Stimulated activated CD8-positive, alpha-beta memory T cell treated with anti-CD3 and anti-CD28 coated beads, Interleukin-4, amount 100 ng/mL, for 1 hour (primary cell): ENCODE measurements at places on chromosomes 6 and 20.

GRCh38 chr6:37580176-37580955, 80.7 kb upstream of the CCDC167 start:
- no peak for DNase-seq

DNA sequence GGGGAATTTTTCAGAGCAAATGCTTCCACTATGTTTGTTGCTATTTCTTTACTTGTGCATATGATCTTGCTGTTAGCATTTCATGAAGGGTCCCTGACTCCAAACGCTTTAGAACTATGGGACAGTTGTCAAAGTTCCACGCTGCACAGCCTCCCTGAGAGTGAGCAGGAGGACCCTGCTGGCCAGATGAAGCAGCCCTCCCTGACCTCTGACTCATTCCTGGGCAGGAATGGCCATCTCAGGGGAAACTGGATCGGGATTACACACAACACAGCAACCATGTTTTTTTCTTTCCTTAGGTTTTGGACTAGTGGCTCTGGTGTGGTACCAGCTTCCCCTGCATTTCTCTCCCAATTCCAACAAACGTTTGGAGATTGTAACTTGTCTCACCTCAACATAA, 710.9 kb upstream of the AGPAT4 start:
- no peak for DNase-seq

- DNase-seq: no peak
Measured at GRCh38 chr6:119858901-119859300, 509.3 kb upstream of the MAN1A1 start.

DNA sequence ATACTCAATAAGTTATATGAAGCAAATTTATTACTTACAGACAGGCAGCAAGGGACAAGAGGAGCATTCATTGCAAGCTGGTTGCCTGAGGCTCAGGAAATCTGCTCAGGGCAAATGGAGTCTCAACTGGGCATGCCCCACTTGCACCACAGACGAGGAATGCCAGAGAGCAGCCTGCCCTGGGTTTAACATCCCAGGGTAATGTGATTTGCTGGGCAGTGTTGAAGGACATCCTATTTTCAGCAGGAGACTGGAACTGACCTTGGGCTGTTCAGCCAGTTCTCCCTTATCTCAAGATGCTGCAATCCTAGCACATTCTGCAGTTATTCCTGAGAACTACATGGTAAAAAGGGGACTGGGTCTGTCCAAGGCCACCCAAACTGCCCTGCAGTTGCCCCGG, 3.8 kb upstream of the ENTPD6 start:
- DNase-seq: no peak

GRCh38 chr20:9442858-9443257, 71.5 kb upstream of the LAMP5 start:
- no peak for DNase-seq

DNA sequence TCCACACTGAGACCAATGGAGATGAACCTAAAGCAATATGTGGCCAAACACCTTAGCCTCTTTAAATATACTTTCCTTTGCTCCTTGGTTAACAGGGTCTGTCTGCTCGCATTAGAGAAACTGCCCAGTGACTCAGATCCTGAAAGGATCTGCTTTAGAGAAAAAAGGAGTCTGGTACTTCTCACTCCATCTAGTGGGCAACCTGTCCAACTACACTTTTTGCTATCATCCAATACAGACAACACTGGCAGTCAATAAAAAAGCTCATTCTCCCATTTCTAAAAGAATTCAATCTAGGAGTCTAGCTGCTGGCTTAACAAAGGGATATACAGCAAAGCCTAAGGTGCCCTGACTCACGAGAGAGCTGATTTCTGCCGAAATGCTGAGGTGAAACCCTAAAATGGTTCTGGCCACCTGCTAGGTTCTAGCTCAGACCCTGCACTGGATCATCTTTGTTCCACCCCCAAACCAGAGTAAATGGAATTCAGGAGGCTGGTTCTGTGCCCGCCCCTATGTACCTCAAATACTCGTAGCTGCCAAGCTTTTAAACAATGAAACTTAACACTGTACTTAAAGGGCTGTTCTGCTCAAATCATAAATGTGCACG, 11.5 kb downstream of the GNL1 start:
- no peak for DNase-seq

GRCh38 chr6:13846841-13847240, 32.5 kb upstream of the MCUR1 start:
- DNase-seq: no peak

DNA sequence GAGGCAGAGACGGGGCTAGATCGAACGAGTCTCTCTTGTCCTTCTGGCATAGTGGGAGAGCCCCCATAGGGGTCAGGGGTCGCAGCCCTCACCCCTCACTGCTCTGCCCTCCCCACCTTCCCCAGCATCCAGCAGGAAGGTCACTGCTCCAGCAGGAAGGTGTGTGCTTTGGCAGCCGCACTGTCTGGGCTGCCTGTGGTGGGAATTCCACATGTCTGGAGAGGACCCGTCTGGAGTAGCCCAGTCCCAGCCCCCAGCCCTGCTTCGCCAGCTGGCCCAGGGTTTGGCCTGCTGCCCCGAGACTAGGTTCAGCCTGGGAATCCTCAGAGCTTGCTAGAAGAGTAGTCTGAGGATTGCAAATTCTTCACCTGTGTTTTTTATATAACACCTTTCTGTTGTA, 2.5 kb upstream of the R3HDML start:
- DNase-seq: no peak

GRCh38 chr6:87075168-87075567, 19.7 kb downstream of the CGA start:
- DNase-seq: no peak

DNA sequence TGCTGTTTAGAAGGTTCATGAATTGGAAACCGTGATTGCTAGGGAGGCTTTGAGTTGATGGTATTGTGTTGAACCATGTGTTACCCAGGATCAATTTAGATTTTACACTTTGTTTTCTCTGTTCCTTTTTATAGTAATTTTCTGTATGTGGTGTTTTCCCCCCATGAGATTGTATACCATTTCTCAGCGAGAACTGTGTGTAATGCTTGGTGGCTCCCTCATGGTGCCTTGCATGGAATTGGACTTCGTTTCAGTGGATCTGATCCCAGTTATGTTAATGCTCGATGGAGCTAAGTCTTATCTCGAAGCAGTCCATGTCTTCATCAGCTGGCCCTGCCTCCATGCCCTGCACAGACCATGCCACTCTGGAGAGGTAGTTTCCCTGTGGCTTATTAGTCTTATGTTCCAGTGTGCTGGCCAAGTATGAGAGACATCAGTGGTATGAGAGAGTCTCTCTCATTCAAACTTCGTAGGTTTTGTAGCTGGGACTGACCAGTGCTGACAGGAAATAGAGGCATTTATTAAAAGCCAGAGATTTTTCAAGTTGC, 18.7 kb downstream of the PTPN1 start:
- DNase-seq: no peak
